ENCODE measurements at places on chromosomes 4 and X.

DNA sequence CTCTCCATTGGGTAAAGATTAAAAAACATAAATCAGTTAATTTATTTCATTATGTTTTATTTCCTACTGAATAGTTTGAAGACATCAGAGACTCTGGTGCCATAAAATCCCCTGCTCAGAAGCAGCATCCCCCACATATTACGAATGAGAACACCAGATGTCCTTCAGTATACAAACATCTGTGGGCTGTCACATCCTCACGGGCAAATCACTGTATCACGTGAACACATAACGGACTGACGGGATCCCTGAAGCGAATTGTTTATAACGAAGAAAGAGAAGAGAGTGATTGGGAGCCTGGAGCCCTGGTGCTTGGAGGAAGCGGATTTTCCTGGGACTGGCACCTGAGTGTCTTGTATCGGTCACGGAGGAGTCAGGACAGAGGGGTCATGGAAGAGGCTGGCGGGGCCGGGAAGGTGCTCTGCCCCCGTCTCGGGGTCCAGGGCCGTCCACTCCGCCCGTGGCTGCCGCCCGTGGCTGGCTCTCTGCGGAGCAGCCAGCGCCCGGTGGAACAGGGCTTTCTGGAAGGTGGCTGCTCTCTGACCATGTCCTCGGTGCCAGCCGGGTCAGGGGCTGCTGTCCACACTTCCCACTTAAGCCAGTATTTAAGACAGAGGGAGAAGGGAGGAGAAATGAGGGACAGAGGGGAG is 452.7 kb upstream of the FAT1 start:
- DNase-seq: no peak

GRCh38 chr4:178415925-178416324 is 973.7 kb upstream of the AGA start:
- DNase-seq: no peak

- peak; percentile 9 for DNase-seq
Observed at GRCh38 chr4:139564502-139564901, 8.5 kb upstream of the SETD7 start.

GRCh38 chrX:107718156-107718621 is 57.4 kb downstream of the TSC22D3 start:
- peak; percentile 28 for DNase-seq

GRCh38 chr4:182143822-182144625 is 99.2 kb upstream of the TENM3 start:
- DNase-seq: peak; percentile 76

DNA sequence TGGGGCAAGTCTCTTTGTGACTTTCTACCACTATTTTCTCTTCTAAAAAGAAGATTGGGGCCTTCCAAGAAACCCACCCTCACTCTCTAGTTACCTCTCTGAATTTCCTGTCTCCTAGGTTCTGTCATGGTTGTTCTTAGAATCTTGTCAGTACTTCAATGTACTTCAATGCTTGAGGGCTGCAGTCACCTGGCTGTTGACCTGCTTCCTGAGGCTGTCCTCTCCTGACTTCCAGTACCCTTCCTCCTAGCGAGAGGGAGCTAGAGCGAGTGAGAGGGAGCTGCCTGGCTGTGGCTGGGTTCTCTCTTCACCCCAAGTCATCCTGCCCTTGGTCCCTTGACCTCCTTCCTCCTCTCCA is 17.7 kb downstream of the CD99L2 start:
- no peak for DNase-seq

DNA sequence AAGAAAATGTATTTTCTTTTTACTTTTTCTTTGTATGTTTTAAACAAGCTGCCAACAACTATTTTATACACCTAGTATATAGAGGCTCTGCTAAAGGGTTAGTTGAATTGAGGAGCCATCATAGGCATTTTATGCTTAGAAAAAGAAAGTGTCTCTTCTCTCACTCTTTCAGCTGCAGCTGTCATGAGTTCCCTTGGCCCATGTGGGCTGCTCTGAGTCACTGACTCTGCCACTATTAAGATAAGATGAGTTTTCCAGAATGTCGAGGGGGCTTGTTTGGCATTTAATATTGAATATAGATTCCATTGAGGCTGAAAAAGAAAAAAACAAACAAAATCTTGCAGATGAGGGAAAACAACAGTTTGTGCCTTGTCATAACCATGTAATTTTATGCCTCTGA is 126.0 kb upstream of the PAQR3 start:
- no peak for DNase-seq

DNA sequence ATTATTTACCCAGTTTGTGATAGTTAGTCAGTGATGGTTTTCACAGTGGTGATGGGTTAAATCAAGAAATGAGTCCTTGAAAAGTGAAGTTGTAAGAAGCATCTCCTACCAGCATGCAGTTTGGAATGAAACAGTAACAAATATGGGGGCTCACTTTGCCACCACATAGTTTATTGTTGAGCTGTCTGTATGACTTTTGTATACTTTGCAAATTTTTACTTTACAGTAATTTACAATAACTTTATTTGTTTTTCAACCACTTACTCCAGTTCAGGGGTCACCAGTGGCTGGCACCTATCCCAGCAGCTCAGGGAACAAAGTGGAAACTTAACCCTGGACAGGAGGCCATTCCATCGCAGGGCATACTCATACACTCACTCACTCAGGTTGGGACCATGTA is 64.5 kb upstream of the ANKRD50 start:
- no peak for DNase-seq

DNA sequence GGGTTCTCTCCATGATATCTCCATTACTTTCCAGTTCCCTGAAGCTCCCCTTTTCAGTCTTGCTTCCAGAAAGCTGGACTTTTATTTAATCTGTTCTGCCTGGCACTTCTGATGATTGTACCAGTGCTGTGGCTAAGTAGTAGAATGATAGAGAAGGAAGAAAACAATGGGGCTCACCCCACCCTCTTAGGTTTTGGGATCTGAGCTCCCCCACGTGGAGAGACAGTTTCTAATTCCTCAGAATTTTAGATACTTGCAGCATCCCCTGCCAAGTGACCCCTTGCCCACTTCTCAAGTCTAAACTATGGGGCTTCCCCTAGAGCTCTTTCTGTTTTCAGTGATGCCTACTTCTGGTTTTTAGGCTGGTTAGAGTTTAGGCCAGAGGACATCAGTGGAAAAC is 73.9 kb downstream of the GC start:
- no peak for DNase-seq

- no peak for DNase-seq
Observed at GRCh38 chr4:65651031-65651430, 19.3 kb downstream of the EPHA5 start.

DNA sequence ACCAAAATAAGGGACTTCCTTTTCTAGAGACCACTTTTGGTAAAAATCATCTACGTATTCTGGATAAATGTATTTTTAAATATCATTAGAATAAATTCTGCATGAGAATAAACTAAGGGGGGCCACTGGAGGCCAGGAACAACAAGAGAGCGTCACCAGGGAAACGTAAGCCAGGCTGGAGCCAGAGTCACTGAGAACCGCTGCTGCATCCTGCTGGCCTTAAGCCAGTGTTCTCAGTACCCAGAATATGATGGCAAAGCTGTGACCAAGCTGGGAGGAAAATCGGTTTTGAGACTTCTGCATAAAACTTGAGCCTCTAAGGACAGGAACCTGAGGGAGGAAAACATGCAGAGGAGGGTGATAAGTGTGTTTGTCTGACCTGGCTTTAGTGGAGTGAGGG is 63.0 kb upstream of the FAM9A start:
- no peak for DNase-seq

GRCh38 chrX:9195199-9195880 is 161.4 kb upstream of the FAM9B start:
- peak; percentile 13 for DNase-seq

DNA sequence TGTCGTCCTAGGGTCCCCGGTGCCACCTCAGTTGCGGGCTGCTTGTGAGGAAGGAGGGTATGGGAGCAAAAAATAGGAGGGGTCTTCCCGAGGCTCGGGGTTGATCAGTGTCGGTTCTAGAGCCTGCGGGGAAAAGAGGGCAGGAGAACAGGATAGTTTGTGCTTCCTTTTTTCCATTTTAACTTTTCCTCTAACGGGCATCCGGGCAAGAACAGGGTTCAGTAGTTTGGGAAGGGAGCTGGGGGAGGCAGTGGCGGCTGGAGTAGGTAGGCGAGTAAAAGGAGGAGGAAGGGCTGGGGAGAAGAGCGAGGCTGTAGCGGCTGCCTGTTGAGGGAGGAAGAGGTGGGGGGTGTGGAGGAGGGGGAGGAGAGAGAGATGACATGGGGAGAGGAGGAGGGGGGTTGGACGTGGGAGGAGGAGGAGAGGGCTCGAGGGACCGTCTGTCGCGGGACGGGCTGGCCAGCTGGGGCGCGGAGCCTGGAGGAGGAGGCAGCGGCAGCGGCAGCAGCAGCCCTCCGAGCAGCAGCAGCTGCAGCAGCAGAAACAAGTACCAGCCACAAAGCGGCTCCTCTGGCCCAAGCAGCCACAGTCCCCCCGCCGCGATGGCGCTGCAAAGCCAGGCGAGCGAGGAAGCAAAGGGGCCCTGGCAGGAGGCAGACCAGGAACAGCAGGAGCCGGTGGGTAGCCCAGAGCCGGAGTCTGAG is at the start of gene SLC16A2:
SLC16A2 (plus strand) TSS at position 458 of the 704 bp plus-strand sequence; CDS start at position 603, 145 bp downstream.
- DNase-seq: no peak

DNA sequence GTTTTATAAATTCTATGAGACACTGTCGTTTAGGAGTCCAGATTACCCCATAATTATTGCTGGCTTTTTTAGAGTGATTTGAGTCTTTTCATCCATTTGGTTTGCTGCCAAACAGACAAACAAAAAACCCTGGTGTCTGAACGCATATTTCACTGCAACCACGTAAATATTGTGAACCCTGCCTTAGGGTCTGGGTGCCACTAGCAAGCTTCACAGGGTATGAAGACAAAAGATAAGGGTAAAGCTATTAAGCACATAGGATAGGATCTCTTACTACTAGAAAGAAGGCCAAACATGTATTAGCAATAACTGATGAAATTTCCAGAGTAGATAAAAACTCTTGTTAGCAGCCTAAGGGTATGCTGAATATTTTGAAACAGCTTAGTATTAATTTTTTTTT is 143.3 kb downstream of the BANK1 start:
- DNase-seq: peak; percentile 26

DNA sequence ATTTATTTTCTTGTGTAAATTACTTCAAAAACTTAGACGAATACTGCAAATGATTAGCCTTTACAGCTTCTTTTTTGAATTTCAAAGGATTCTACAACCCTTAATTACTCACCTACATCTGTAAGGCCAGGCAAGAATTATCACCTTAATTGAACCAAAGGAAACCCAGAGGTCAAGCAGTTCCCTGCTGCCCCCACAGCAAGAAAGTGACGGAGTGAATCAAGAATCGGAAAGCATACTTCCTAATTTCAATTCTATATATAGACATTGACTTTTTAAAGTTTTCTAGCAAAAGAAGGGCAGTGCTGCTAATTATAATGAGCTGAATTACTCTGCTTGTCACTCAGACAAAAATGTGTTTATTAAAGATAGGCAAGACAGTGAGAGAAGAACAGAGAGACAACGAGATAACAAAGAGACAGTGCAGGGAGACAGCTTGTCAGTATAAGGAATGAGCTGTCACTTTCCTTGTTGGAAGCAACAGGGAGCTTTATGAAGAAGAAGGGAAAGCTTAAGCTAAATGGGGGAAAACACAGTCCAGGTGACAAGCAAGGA is 47.5 kb upstream of the SPANXN4 start:
- DNase-seq: no peak

GRCh38 chrX:19886883-19887531 is 393 bp downstream of the SH3KBP1 start:
- DNase-seq: no peak

- no peak for DNase-seq
Observed at GRCh38 chr4:105510245-105510644, 36.4 kb upstream of the PPA2 start.

GRCh38 chrX:3326681-3327080 is 19.8 kb downstream of the MXRA5 start:
- DNase-seq: no peak

DNA sequence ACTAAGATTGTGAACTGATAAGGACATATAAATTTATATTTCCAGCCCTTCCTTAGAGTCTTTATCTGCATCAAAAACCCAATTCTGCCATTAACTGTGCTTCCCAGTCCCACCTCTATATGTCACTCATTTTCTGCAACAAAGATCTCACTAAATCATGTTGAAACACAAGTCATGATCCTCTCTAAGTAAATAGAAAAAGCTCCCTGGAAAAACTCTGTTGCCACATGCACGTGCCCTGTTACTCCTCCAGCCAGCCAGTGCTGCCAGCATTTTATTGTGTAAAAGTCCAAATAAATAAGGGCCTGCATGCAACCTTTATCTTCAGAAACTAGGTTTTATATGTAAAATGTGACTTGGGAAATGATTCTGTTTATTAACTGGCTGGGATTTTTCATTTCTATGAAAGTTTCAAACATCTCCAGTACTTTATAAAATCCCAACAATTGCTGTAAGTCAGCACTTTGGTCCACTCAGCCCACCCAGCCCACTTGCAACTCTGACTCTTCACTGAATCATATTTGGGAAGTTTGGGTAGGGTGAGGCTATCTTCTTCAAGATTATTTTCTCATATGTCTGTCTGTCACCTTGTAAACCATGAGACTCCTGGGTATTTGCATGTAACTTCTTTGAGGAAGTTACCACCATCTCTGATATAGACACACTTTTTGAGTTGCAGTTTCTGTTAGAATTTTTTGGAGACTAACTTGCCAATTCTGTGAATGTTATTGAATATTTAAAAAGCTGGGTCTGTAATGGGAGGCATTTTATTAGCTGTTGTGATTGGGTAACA is 40.0 kb upstream of the SMARCA5 start:
- no peak for DNase-seq

- no peak for DNase-seq
Observed at GRCh38 chr4:95980877-95981360, 141.0 kb downstream of the PDHA2 start.

GRCh38 chr4:187940299-187940698 is 55.3 kb upstream of the ZFP42 start:
- no peak for DNase-seq

DNA sequence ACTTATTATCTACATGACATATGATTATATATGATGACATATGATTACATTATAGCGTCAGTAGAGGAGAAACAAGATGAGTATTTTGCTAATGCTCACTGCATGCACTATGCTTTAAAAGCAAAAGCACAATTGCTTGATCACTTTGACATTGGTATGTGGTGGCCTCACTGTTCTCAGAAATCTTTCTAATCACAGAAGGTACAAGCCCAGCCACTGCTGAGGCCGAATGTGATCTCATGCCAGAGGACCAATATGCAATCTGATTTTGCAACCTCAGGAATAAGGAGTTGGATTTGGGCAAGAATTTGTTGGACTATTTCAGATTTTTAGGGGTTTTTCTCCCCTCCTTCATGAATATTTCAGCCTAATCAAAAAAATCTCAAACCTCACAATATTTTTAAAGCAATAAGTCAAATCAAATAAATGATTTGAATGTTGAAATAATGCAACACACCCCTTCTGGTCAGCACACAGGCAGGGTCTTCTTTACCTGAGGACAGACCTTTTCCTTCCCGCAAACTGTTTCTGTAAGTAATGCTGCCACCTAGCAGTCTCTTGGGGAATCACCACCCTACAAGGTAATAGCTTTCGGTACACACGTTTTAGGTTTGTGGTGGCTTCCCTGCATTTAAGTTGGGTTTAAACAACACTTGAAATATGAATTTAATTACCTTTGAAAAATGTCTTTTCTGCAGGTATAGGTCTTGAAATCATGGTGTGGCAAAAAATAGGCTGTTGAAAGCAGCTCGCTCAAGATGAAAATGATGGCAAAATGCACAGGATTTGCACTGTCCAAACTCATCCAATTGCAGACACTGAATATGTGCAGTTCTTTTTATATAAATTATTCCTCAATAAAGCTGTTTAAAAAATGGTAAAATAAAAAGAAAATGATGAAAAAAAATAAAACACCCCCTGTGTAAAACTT is 4.8 kb upstream of the CXCL13 start:
- DNase-seq: peak; percentile 25

GRCh38 chr4:134147941-134148340 is 53.6 kb downstream of the PABPC4L start:
- DNase-seq: no peak

Data from COR-L47 (cell line).